Fibroblast of skin of right biceps (primary cell): ENCODE measurements at places on chromosomes 2 and 18.

GRCh38 chr2:66634784-66635183, 199.9 kb downstream of the MEIS1 start:
- DNase-seq: no peak

DNA sequence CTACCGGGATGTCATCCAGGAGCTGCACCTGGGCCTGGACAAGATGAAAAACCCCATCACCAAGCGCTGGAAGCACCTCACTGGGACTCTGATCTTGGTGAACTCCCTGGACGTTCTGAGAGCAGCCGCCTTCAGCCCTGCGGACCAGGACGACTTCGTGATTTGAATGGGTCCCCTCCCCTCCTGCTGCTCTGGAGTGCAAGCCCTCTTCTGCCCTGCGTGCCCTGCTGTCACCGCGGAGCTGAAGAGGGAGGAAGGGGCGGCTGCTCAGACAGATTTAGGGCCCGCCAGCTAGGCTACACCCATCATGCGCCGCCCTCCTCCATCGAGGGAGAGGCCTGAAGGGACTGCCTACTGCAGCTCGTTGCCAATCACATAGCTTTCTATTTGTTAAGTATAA, 101.8 kb downstream of the SH3BP4 start:
- no peak for DNase-seq

GRCh38 chr2:138841459-138841858, 61.3 kb upstream of the NXPH2 start:
- DNase-seq: no peak

- DNase-seq: peak; percentile 48
Observed at GRCh38 chr2:216555274-216555673, 56.6 kb downstream of the RPL37A start.

GRCh38 chr2:24691806-24692205, 101.4 kb downstream of the PTRHD1 start:
- no peak for DNase-seq

DNA sequence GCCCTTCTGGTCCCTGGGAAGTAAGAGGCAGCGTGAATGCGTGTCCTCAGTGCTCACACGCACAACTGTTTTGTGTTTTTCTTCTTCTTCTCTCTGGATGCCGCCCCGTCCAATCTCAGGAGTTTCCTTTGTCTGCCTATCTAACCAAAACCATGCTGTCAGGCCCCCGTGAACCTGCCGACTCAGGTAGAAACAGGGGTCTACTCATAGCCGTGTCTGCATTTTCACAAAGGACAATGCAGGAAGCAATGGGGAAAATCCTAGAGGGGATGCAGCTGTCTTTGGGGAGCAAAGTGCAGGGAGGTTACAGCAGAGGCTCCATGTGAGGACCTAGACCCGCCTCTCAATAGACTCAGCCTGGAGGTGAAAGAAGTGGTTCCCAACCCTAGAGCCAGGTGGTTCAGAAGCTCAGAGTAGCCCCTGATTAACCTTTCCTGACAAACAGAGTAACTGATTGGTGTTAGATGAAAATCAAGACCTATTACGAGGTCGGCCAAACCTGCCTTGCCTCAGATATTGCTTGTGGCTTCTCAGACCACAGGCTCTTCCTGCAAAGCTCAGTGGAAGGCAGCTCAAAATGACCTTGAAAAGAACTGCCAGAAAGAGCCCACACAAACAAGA, 49.3 kb downstream of the CD226 start:
- no peak for DNase-seq

DNA sequence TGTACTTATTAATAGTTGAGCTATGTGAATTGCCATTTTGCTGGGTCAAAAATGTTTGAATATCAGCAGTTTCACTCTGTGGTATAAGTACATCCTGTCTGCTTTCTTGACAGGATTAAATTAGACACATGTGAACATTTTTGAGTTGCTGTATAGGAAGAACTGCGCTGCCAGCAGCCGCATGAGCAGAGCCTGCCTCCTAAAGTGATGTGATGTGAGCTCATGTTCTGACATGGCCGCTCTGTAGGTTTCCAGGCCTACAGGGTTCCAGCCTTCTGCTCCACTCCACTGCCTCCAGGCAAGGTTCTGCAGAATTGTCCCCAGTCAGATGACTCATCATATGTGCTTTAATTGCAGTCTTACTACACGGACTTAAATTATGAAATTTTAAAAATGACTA, 119.7 kb upstream of the NFATC1 start:
- DNase-seq: peak; percentile 31

- no peak for DNase-seq
Observed at GRCh38 chr18:76368976-76369375, 126.1 kb downstream of the ZNF516 start.

- DNase-seq: no peak
Observed at GRCh38 chr2:225637259-225637658, 237.7 kb downstream of the NYAP2 start.

- no peak for DNase-seq
Observed at GRCh38 chr2:14843507-14844204, 211.1 kb downstream of the LRATD1 start.

GRCh38 chr18:26863122-26863879, 2.2 kb downstream of the AQP4 start:
- DNase-seq: no peak

GRCh38 chr2:212421556-212422334, 116.9 kb downstream of the ERBB4 start:
- peak; percentile 87 for DNase-seq

DNA sequence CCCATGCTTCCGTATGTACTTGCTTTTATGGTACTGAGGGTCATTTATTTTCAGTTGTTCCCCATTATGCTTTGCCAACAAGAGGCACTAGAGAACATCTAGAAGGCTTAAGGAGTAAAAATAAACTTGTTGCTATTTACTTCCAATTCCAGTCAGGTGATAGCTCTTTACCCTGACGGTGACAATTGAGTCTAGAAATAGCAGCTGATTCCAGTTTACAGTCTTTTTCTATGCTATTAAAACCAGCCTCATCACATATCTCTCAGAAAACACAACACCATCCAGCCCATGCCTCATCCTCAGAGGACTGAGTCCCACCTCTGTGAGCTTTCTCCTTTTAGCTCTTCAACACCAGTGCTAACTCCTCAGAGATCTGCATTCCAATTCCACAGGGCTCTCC, 327.0 kb downstream of the GPD2 start:
- no peak for DNase-seq

- DNase-seq: peak; percentile 39
Observed at GRCh38 chr2:235129850-235130249, 178.0 kb downstream of the SH3BP4 start.

GRCh38 chr2:220347626-220348025, 720.2 kb downstream of the SLC4A3 start:
- no peak for DNase-seq

GRCh38 chr2:149679286-149679685, 91.7 kb upstream of the MMADHC start:
- peak; percentile 75 for DNase-seq

GRCh38 chr2:64641599-64641998, 12.1 kb downstream of the SERTAD2 start:
- DNase-seq: no peak

DNA sequence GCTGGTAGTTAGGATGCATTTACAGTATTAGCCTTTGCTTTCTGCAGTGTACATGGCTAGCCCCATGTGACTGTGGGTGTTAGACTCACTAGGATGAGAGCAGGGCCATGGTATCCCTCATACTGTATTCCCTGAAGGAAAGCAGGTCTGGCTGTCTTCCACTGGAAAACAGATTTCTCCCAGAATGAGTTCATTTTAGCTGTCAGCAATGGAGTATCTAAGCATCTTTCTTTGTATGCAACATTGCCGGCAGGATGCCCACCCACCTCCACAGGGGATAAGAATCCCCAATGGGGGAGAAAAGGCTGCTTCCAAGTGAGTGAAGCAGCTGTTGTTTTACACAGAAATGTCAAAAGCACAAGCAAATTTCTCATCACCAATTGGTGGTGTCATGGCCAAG, 142.7 kb upstream of the KLHL14 start:
- peak; percentile 10 for DNase-seq

DNA sequence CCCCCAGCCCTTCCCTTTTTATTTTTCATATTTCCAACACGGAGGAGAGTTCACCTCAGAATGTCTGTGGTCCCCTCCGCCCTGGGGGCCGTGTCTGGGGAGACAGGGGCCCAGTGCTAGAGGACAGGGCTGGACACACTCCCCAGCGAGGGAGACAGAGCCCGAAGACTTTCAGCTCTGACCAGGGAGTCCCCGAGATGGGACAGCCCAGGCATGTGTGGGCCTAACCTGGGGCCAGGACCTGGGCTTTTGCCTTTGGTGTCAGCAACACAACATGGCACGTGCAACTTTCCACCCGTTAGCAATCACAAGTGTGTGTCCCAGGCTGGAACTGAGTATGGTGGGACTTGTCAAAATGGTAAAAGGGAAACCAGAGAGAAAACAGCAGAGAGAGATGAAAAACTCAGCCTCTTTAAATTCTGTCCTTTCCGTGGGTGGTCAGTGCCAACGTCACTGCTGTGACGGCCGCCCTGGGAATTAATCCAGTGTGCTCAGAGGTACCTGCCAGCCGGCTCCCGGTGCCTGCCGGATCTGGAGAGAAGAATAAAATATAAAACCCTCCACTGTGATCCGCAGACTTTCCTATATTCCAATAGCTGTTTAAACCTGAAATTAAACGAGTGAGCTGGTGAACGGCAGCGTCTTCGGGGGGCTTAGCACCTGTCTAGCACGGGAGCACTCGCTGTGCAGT, 245.8 kb downstream of the EIPR1 start:
- no peak for DNase-seq

GRCh38 chr2:69628325-69629021, 15.1 kb downstream of the AAK1 start:
- DNase-seq: no peak

- DNase-seq: no peak
Observed at GRCh38 chr2:234920836-234921235, 31.0 kb upstream of the SH3BP4 start.

DNA sequence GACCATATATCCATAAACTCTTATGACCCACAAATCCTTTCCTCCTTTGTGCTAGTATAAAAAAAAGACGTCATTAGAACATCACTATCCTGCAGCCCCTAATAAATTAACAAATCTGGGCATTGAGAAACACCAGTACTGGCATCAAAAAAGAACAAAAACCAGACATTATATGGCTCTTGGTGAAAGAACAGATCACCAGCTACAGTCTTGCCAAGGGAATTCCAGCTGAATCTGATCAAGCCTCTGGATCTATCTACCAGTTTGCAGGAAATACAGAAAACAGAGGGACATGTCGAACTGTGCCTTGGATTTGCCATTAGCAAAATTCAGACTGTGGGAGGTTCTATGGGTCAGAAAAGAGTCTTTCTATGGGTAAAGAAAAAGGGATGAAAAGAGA, 93.7 kb upstream of the DDX18 start:
- no peak for DNase-seq

- no peak for DNase-seq
Observed at GRCh38 chr2:207771421-207771820, 1.7 kb upstream of the FZD5 start.

DNA sequence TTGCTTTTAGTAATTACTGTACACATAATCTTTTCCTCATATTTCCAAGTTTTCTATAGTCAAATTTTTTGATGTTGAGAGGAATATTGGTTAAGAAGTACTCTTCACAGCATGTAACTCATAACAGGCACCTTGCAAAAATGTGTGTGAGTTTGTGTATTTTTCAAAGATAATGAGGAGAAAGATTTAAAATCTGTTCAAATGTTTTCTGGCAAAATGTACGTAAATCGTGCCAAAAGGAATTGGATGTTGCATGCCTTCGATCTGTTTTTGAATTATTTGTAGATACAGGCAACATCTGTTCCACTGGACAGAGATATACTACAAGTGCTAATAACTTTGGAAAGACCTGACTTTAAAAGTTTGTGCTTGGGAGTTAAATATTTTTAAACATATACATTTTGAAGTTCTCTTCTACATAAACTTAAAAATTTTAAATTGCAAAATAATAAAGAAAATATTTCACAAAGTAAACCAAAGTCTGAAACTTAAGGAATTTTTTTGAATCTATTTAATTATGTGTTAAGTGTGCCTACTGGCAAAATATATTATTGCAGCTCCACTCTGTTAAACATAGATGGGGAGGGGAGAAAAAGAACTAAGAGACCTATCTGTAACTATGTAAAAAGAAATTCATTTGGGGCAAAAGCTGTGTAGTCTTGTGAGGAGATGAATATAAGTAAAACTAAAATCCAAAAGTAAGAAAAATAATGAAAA, 133.5 kb upstream of the UBE2E3 start:
- no peak for DNase-seq

DNA sequence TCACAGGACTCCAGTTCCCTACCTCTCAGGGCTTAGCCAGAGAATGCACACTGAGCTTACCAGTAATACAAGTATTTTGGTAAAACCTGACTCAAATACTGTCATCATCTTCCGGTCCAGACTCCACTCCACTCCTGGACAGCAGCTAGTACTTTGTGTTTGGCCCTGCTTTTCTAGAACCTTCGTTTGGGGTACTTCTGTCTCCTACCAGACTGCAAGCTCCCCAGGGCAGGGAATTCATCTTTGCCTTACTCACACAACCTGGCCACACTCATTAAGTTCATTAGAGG, 108.9 kb upstream of the CDC42EP3 start:
- peak; percentile 55 for DNase-seq

GRCh38 chr18:55328301-55328700, 259.7 kb downstream of the TCF4 start:
- peak; percentile 86 for DNase-seq

DNA sequence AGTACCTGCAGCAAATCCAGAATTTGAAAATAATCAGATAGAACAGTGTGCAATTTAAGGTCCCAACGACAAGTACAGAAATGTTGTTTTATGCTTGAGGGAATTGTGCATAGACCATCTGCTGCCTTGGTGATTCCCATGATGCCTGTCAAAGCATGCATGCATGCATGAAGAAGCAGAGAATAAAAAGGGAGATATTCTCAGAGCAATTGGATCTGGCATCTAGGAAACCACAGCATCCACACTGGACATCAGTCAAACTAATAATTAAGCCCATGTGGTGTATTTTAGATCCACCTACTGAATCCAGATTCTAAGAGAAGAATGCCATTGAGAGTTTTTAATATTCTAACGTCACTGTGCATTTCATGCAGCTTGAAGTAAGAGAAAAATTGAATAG, 361.2 kb downstream of the FSIP2 start:
- DNase-seq: no peak

- DNase-seq: no peak
Observed at GRCh38 chr2:62071760-62072680, 123.9 kb upstream of the B3GNT2 start.

GRCh38 chr2:37489041-37489456, 144.6 kb downstream of the QPCT start:
- DNase-seq: peak; percentile 57

DNA sequence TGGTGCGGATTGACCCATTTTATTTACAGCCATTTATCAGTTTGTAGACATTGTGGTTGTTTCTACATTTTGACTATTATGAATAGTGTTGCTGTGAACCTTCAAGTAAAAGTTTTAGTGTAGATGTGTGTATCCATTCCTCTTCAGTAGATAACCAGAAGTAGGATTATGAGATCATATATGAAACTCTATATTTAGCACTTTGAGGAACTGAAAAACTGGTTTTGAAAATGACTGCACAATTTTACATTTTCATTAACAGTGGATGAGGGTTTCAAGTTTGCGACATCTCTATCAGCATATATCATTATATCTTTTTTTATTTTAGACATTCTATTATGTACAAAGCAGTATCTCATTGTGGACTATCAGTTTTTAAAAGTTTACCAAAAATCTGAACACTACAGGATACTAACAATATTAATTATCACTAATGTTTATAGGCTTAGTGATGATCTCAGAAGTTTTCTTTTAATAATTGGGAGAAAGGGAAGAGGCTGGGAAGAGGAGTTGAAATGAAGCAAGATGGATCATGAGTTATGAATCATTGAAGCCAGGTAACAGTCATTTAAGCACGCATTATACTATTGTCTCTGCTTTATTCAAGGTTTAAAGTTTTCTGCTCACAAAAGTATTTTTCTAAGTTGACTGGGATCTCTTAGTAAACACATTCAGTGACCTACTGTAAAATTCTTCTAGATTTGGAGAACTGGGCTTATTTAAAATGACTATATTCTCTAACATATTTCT, 329.0 kb upstream of the LRATD1 start:
- no peak for DNase-seq
